ENCODE measurements at places on chromosomes 11 and 22. TPM values are rescaled to one million over a fixed set of nuclear protein-coding genes. Genes with fewer than 3 reads are reported as not detected.

DNA sequence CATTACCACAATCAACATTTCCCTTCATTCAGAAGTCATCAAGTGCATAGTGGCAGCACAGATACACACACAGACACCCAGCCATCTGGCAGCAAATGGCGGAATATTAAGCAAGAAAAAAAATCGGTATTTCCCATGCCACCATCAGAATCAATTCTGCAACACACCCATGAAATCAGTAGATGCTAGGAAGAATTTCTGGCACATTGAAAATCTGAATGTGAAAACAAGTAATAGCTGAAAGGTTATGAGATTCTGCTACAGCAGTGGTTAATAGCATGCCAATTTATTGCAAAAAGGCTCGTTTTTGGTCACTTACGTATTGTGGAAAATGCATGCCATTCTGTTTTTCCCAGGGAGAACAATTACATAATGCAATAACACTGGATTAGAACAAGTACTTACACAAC is 91.1 kb downstream of the PICALM start:
- DNase-seq: no peak

GRCh38 chr11:75233754-75234172 is 6.8 kb upstream of the TPBGL start:
- peak; percentile 55 for DNase-seq

DNA sequence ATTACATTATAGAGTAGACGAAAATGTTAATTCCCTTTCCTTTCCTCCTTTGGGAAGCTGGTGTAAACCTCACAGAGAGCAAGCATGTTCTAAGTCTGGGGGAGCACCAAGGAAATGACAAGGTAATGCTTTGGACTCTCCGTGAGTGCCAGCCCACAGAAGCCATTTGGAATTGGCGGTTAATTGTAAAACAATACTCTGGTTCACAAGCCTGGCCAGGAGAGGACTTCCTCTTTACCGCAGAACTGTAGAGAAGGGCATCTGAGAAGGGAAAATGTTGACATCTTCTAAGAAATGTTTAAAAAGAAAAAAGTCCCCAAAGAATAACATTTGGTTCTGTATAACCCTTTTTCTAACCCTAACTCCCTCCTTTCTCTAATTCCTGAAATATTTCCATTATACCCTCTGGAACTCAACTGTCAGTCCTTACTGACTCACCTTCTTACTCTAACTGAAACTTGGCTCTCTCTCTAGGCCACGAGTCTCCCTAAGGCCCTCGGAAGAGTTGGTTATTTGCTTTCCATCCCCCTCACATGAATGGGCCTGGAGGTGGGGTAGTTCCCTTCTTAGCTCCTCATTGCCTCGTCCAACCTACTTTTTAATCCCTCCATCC is 379.8 kb downstream of the SOX6 start:
- DNase-seq: no peak

DNA sequence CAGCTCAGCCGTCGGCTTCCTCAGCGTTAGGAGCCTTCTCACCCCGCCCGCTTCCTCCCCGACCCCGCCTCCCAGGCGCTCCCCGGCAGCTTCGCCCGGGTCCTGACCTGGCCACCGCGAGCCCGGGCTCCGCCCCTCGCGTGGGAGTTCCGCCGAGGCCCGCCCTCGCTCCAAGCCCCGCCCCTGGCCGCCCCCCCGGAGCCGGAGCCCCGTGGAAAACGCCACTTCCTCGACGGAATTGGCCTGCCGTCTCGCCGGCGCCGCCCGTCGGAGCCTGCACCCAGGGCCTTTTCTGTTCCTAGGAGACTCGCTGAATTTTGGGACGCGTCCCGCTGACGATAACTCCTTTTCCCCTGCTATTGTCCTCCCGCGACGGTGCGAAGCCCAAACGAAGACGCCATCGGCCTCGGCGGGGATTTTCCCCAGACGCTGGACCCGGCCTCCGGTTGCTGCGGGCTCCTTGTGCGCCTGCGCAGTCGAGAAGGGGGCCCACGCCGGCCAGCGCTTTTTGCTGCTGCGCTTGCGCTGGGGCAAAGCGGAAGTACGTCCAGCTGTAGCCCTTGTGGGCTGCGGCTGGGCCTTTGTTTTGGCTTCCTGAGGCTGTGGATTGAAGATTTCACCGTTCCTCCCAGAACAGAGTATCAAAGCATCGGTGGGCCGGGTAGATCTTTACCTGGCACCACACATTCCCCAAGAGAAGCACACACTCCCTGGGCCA is 10.0 kb downstream of the RELA start:
- DNase-seq: peak; percentile 85

DNA sequence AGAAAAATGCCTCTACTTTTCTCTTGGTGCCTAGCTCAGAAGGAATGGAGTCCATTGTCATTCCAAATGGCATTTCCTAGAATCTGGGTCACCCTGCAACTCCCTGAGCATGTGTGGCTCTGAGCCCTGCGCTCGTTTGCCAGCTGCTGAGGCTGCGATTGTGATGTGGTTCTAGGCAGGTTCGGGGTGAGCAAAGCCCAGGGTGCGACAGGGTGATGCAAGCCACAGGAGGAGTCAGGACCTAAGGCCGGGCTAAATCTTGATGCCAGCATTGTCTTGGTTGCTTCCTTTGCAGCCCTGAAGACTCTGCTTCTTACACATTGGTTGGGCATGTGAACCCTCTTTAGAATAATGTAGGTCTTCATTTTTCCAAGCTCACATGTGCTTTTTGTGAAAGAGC is 131.0 kb downstream of the MORC2 start:
- no peak for DNase-seq

DNA sequence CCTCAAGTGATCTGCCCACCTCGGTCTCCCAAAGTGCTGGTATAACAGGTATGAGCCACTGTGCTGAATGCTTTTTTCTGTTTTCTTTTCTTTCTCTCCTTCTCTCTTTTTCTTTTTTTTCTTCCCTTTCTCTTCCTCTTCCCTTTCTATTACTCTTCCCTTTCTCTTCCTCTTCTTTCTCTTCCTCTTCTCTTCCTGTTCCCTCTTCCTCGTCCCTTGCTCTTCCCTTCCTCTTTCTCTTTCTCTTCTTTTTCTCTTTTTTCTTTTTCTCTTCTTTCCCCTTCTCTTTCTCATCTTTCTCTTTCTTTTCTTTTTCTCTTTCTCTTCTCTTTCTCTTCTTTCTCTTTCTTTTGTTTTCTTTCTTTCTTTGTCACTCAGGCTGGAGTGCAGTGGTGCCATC is 1.2 kb downstream of the OOSP1 start:
- DNase-seq: no peak

- peak; percentile 39 for DNase-seq
Measured at GRCh38 chr11:110071197-110071596, 22.0 kb upstream of the ZC3H12C start.

DNA sequence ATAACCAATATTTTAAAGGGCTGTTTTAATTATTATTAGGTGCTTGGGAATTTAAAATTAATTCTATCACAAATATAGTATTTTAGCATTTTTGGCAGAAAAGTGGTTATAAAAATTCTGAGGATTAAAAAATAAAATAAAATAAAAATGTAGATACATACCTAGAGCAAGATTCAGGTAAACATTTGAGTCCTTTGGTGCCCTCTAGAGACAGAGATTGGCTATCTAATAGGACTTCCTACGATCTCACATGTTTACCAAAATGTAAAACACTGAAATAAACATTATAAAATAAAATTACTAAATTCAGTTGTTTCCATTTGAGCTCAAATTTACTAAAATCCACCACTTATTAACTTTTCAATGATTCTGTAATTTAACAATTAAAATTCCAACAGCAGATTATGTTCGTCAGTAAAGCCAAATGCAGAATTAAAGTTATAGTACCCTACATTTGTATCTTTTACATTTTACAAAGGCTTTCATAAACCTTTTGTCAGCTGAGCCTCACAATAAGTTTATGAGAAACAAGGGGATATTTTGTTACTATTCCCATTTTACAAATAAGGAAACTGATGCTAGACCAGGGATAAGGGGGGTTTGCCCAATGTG is 27.7 kb downstream of the SLC36A4 start:
- peak; percentile 1 for DNase-seq

- DNase-seq: no peak
Measured at GRCh38 chr11:63007920-63008319, 7.7 kb downstream of the SLC22A8 start.

DNA sequence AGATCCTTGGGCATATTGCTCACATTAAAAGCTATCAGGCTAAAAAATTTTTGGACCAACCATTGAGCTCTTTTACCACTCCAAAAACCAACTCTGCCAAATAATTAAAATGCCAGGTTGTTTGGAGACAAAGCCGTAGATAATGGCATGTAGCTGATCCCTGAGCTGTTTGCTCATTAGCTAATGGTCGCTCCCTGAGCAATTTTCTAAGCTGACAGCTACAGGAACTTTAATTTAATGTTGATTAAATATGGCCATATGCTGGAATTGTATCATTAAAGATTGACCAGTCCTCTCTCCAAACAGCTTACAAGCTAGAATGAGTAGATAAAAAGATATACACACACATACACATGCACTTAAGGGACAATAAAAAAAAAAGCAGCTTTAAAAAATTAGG is 216.2 kb upstream of the ARHGAP20 start:
- DNase-seq: no peak

- no peak for DNase-seq
Measured at GRCh38 chr11:77322926-77323590, 21.6 kb upstream of the GDPD4 start.

- DNase-seq: no peak
Measured at GRCh38 chr11:34671946-34672345, 51.1 kb downstream of the EHF start.

- DNase-seq: no peak
Measured at GRCh38 chr11:134032501-134033091, 36.3 kb upstream of the JAM3 start.

- DNase-seq: no peak
Measured at GRCh38 chr11:23023319-23023718, 163.0 kb upstream of the CCDC179 start.

- no peak for DNase-seq
Measured at GRCh38 chr11:13143486-13144297, 133.9 kb upstream of the BMAL1 start.

DNA sequence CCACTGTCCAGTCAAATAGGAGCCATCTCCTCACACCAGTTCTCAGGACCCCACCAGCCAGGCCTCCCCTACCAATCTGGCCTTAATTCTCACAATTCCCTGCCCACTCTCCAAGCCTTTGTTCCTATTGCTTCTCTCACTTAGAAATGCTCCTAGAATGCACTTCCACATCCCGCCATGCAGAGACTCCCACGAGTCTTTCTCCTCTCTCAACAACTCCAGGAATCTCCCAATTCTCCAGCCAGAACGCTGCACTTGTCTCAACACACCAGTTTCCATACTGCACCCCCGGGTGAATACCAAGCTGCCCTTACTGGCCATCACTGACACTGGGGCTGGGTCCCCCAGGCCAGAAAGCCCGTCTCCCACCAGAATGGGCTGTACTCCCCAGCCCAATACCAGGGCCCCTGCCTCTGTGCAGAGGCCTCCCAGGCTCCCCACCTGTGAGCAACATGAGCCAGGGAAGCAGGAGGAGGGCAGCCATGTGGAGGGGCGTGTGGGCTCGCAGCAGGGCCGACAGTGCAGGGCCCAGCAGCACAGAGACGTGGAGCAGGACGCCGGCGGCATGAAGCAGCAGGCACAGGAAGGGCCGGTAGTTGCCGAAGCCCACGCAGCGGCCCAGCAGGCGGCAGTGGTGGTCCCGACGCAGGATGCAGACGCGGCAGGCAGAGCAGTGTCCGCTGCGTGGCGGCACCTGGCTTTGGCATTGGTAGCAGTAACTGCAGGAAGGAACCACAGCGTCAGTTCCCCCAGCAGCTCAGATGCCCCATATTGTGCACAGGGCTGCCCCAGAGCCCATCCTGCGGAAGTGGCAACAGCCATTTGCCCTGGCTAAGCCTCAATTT is 2.4 kb downstream of the ZDHHC24 start:
- DNase-seq: no peak

- no peak for DNase-seq
Measured at GRCh38 chr11:120354779-120355178, 18.6 kb downstream of the ARHGEF12 start.

Gene SPI1
- total RNA-seq: not detected

Gene OVCH2
- total RNA-seq: not detected

Gene MICAL2
- 54.2 TPM for total RNA-seq

Gene PANX3
- total RNA-seq: not detected

Gene CCDC116
- 0.07 TPM for total RNA-seq

Gene C11orf97
- total RNA-seq: not detected

Gene INSC
- not detected for total RNA-seq

Gene CRYBA4
- not detected for total RNA-seq
